ENCODE measurements at places on chromosomes 16 and 17.

- DNase-seq = no peak
Observed at GRCh38 chr17:43210576-43210975, 1.1 kb upstream of the TMEM106A start.

- no peak for DNase-seq
Observed at GRCh38 chr17:62704381-62704971, 77.0 kb downstream of the MRC2 start.

- peak; percentile 85 for DNase-seq
Observed at GRCh38 chr17:41786227-41787020, at the start of gene JUP. Gene JUP (minus strand): TSS chr17:41786711. CDS start chr17:41771854, 14,857 bp downstream.

DNA sequence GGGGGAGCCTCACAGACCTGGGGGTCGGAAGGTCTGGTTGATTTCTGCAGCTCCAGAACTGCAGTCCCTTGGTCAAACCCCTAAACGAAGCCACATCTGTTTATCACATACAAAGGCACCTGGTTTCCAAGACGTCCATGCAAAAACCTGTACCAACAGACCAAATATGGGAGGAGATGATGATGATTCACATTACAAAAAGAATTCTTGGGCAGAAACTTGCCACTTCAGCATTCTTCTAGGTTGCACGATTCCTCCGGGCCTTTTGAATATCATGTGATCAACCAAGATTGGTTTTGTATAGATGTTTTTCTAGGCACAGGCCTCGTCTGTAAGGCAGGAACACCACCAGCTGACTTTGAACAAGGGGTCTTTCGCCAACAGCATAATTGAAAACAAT, 466.3 kb downstream of the SOX9 start:
- DNase-seq = no peak

- no peak for DNase-seq
Observed at GRCh38 chr16:90037276-90037675, 18.0 kb upstream of the DBNDD1 start.

DNA sequence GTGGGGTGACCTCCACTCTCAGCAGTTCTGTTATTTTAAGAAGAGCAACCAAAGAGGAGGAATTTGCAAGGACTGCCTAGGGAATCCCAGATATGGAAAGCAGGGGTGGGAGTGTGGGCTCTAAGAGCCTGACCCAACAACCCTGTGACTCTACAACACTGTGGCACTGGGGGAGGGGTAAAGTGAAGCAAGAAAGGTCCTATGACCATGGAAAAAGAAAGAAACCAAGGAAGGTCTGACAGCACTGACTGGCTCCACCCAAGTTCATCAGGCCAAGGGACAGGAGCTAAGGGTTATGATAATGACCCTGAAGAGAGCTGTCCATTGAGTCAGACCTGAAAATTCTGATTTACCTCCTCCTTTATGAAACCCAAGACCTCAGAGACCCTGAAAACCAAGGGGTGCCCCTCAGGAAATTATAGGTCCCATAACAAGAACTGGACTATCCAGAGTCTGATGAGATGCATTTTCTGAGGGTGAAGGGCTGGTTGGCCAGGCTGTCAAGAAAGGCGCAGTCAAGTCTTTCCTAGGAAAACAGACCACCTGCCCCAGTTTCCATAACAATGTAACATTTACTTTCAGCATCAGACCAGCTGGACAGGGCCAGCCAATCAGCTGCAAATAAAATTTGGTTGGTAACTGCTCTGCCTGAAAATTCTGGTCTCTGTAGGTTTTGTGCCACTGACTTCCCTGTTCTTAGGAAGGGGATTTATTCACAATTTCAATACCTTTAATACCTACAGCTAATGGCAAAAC, 53.8 kb upstream of the MTMR4 start:
- DNase-seq = no peak

DNA sequence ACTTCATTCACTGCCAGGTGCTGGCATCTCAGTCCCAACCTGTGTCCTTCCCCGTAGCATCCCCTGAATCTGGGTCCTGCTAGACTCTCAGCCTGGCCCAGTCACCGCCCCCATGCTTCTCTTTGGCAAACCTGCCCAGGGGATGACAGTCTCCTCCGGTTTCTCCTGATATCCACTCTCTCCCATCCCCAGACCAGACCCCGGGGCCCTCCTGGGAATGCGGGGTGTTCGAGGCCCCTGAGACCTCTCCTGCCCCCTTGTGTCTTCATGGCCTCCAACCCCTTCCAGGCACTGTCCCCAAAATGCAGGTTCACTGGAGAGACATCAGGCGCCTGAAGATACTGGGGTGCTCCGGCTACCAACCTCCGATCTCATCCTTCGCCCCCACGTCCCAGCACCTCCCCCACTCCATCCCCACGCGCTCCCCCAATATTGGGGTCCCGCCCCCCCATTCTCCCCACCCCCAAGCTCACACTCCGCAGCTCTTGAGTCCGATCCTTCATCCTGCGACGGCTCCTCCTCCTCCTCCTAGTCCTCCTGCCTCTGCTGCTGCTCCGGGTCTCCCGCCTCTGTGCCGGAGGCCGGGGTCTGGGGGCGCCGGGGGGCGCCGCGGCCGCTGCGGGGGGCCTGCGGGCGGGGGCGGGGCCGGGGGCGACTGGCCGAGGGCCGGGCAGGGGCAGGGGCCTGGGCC, 399 bp downstream of the STX1B start:
- no peak for DNase-seq

DNA sequence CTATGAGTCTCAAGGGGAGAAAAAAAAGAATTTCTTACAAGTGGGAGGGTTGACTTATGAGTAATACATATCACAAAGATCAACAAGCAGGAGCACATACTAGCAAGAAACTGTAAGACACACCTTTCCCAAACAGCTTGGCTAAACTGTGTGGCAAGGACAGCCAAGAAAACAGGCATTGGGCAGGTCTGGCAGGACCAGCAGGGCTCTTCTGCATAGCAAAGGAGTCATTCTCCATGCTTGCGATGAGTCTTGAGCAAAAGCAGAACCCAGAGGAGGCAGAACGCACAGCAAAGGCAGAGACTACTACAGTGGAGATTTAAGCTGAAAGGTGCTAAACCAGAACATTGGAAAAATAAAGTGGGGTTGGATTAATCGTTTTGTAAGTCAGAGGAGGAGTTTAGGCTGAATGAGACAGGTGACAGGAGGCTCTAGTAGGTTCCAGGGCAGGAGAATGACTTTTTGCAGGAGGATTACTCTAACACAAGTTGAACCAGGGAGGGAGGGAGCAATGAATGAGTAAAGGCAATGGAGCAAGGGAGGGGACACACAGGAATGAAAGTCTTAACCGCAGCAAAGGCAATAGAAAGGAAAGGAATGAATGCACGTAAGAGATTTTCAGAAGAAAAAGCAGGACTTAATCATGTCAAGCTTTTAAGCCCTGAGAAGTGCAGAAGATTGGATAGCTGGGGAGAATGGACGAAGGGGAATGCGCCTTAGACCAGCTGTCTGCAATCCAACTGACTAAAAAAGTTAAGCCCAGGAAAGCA, 2.7 kb downstream of the N4BP1 start:
- peak; percentile 13 for DNase-seq

GRCh38 chr17:5695480-5695879, 111.2 kb upstream of the NLRP1 start:
- no peak for DNase-seq

DNA sequence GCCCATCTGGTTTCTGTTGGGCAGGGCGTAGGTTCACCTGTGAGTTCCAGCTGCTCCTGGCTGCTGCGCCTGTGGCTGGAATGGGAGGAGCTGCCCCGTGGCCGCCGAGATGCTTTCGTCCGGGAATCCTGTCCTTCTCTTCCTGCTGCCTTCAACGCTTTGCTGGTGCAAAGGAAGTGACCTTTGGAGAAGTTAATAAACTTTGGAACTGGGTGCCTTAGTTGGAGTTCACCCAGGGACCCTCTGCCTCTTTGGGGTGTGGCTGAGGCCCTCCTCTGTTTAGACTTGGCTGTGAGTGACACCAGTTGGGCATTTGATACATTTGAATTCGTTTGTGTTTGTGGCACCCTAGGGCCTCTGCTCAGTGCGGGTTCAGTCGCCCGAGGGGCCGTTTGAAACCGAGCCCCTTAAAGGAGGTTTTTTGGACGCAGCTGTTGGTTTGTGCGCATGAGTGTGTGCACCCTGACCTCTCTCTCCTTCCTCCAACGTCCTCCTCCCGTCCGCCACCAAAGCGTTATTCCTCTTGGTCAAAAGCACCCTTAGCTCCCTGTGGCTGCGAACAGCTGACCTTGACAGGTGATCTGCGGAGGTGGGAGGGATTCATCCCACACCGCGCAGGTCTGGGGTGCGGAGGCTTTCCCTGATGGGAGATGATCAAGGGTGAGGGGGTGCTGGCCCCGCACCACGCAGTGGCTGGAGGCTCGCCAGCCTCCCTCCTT, 9.0 kb upstream of the SECTM1 start:
- no peak for DNase-seq

All from CD4-positive, alpha-beta T cell treated with Interleukin-15 for 4 hours (primary cell).